ENCODE measurements at places on chromosomes 6 and 20.
A peak's percentile ranks its signal among the peaks of the same experiment; 100 is the strongest.

GRCh38 chr6:63529498-63529897 is 42.8 kb upstream of the LOC128125822 start:
- no peaks in the 10 kb centered on the region for H3K27me3 ChIP-seq
- no peak for DNase-seq
- H3K4me3 ChIP-seq = no peak overlapping the region
- peaks cover 7% of the 10 kb centered on the region for H3K4me1 ChIP-seq
- H3K27ac ChIP-seq = no peak overlapping the region
- H3K36me3 ChIP-seq = no peaks in the 10 kb centered on the region

- H3K4me1 ChIP-seq = no peaks in the 10 kb centered on the region
- H3K27me3 ChIP-seq = no peaks in the 10 kb centered on the region
- H3K4me3 ChIP-seq = no peak overlapping the region
- no peak for DNase-seq
- H3K27ac ChIP-seq = no peak overlapping the region
- no peaks in the 10 kb centered on the region for H3K36me3 ChIP-seq
These were observed 15.2 kb upstream of the SSR1 start for GRCh38 chr6:7328243-7328642.

GRCh38 chr6:35343835-35344550 is 1.6 kb downstream of the PPARD start:
- H3K27me3 ChIP-seq = no peaks in the 10 kb centered on the region
- no peak overlapping the region for H3K27ac ChIP-seq
- no peak for DNase-seq
- peaks cover 33% of the 10 kb centered on the region for H3K36me3 ChIP-seq
- peaks cover 6% of the 10 kb centered on the region for H3K4me1 ChIP-seq
- peak overlapping the region; percentile 93 for H3K4me3 ChIP-seq

DNA sequence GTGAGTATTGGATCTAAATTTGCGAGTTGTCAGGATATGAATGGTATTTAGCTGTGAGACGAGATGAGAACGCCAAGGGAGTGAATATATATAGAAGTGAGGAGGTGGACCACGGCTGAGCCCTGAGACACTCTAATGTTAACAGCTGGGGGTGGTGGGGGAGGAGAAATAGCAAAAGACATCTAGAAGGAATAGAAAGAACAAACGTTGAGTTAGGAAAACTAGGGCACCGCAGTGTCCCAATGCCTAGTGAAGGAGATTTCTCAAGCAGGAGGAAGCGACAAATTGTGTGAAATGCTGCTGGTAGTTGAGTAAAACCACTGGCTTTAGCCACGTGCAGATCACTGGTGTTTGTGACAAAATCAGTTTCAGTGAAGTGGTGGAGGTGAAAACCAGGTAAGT is 56.9 kb downstream of the CD164 start:
- no peak overlapping the region for H3K4me3 ChIP-seq
- no peaks in the 10 kb centered on the region for H3K4me1 ChIP-seq
- no peak for DNase-seq
- no peaks in the 10 kb centered on the region for H3K36me3 ChIP-seq
- no peak overlapping the region for H3K27ac ChIP-seq

- DNase-seq = no peak
- no peak overlapping the region for H3K4me3 ChIP-seq
- H3K4me1 ChIP-seq = no peaks in the 10 kb centered on the region
- no peak overlapping the region for H3K27ac ChIP-seq
- no peaks in the 10 kb centered on the region for H3K27me3 ChIP-seq
These were observed 91.0 kb downstream of the GFRA4 start for GRCh38 chr20:3572151-3572550.

DNA sequence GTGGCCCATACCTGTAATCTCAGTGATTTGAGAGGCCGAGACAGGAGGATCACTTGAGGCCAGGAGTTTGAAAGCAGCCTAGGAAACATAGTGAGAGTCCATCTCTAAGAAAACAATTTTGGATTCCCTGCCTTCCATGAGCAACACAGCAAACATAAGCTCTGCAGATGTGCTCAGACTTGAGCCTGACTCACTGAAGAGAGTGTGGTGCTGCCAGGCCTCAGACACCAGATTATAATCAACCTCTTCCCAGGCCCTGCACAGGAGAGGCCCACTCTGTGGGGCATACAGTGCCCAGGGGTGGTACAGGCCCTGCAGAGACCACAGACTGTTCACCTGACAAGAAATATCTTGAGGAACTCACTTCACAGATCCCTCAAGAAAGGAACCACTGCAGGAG is 19.9 kb downstream of the HLA-DPB1 start:
- no peak for DNase-seq
- H3K27me3 ChIP-seq = peaks cover 18% of the 10 kb centered on the region
- no peaks in the 10 kb centered on the region for H3K4me1 ChIP-seq
- H3K36me3 ChIP-seq = no peaks in the 10 kb centered on the region
- H3K4me3 ChIP-seq = no peak overlapping the region

DNA sequence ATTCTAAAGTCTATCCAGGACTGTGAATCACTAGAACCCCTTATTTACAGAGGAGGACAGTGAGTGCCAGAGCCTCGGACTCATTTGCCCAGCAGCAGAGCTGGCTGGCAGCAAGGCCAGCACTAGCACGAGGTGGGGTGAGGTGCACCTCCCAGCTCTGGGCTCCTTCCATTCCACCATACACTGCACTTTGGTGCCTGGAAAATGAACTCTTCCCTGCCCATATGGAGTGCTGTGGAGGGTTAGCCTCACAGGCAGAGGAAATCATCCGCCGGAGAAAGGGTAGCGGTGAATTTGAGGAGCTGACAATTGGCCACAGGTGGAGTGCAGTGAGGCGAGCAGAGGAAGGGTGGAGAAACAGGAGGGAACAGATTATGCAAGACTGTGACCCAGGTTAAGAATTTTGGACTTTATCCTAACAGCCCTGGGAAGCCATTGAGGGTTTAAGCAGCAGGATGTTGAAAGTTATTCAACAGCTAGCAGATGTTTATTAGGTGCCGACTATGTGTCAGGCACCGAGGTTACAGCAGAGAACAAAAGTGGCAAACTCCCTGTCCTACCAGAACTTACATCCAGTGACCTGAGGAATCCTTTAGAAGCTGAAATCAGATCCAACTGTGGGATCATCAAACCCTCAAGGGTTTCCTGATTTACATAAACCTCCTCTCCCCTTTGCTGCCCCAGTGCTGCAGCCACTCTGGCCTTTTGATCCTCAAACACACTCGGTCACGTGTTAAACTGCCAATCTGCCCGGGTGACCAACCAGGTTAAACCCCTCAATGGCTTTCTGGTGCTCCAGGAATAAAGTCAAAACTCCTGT is 6.2 kb downstream of the TRIM26 start:
- peak; percentile 30 for DNase-seq
- H3K27me3 ChIP-seq = no peaks in the 10 kb centered on the region
- peak overlapping the region; percentile 3 for H3K27ac ChIP-seq

DNA sequence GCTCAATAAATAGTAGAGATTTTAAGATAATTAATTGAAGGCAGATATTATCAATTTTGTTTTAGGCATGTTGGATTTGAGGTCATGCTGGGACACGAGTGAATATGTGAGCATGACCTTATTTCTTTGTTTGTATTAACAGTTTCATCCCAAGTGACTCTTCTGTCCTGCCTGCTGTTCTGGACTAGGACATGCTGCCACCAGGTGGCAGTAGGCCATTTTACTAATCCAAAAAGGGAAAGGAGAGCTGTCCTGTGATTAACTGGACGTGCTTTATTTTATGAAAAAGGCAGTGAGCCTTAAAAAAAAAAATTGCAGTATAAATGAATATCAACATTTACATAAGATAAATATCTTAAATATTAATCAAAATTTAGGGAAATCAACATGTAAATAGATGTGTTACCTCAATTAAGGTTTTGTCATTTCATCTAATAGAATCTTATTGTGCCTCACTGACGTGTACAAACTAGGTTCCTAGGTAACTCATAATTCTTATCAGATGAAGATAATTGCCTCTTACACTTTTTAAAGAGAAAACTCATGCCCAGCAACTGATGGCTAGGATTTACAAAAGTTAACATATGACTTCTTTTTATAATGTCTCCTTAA is 49.8 kb downstream of the FRK start:
- peak; percentile 78 for DNase-seq
- no peak overlapping the region for H3K27ac ChIP-seq
- no peak overlapping the region for H3K4me3 ChIP-seq
- H3K36me3 ChIP-seq = no peaks in the 10 kb centered on the region
- H3K4me1 ChIP-seq = peaks cover 3% of the 10 kb centered on the region

GRCh38 chr6:140988780-140989179 is 1143.9 kb upstream of the GJE1 start:
- no peak overlapping the region for H3K27ac ChIP-seq
- no peaks in the 10 kb centered on the region for H3K27me3 ChIP-seq
- H3K4me3 ChIP-seq = no peak overlapping the region
- H3K4me1 ChIP-seq = no peaks in the 10 kb centered on the region

- H3K4me1 ChIP-seq = peaks cover 38% of the 10 kb centered on the region
These were observed 1.1 kb upstream of the SLC35B2 start for GRCh38 chr6:44258325-44258863.
